ENCODE measurements at places on chromosomes 12 and 14.

GRCh38 chr12:53939141-53940108 is 794 bp downstream of the HOXC13 start:
- no peak for DNase-seq

- no peak for DNase-seq
These were observed 83.1 kb downstream of the ANO6 start for GRCh38 chr12:45298721-45299692.

- no peak for DNase-seq
These were observed 7.5 kb downstream of the PRICKLE1 start for GRCh38 chr12:42582050-42582449.

DNA sequence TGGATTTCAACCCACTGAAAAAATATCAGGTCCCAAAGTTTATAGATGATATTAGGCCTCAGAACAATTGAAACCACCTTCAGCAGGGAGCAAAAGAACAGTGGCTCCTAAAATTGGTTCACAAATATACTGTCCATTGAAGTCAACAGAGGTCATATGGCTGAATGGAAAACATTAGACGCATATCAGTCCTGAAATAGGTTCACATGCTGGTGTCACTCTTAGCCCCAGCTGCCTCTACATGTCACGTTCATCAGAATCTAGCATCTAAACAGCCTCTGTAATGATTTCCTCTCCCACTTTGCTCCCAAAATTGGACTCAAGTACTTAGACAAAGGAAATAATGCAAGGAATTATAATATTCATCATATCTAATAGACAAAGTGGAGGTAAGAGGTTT is 8.7 kb downstream of the FLRT2 start:
- DNase-seq: no peak

DNA sequence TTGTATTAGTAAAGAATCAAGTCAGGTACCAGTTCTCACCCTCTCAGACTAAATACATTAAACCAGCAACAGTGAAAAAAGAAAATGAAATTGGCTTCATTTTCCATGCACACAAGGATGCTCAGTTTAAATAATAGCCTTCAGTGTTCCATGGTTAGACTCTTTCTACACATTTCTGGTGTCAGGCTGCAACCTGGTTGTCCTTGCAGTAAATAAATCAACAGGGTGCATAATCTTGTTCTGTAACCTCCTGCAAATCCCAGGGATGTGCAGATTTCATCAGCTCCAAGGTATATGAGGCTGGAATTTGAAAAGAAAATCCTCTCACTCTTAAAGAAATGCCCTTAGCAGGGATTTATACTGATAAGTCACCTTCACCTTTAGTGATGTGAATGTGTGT is 46.7 kb upstream of the BTG1 start:
- DNase-seq: no peak

- no peak for DNase-seq
These were observed 84.0 kb downstream of the PELI2 start for GRCh38 chr14:56202256-56202655.

All from iPS DF 6.9 (cell line).